ENCODE measurements at places on chromosomes 4 and X.

DNA sequence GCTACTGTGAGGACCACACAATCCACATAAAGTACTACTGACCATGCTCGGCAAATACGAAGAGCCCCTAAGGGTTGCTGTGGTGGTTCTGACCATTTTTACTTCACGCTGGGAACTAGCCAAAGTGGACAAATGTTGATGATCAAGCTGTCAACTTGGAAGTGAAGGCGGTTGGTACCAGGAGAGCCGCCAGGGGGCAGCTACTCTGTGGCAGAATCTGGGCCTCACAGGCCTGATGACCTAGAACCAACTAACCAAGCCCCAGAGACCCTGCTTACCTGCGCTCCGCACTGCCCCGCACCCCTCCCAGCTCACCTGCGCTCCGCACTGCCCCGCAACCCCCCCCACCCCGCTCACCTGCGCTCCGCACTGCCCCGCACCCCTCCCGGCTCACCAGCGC lies 5.6 kb downstream of the GAK start:
- DNase-seq: no peak

DNA sequence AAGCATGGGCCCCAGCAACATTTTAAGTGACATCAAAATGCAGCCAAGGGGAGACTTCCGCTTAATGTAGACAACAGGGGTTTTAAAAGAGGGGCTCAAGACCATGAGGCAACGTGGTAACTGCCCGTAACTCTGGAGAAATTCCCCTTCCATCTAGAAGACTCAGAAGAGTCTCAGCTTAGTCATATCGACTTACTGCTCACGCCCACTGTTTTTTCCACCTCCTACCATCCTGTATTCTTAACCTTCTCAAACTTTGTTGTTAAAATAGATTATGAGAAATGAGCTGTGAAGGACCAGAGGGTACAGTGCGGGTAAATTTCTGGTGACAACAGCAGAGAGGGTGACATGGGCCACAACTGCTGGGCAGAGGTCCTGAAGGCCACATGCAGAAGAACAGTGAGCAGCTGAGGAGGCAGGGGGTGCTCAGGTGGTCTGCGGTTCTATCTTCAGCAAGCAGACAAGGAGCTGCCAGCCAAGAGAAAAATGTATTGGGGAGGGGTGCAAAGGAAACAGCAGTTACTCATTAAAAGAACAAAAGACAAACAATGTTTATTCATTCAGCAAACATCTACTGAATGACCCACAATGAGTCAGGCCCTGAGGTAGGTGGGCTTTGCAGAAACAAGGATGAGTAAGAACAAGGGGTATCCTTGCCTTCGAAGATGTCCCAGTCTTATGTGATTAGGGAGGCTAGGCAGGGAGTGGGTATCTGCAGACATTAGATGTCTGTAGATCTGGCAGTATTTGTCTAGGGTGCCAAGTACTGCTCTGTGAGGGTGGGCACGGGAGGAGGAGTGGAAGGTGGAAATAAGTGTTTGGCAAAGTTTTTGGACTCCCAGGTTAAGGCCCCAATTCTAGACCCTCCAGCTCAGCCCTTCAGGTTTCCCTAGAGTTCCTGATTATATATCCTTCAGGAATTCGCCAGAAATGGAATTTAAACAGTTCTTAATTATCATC lies 175.3 kb downstream of the TSPAN5 start:
- peak; percentile 20 for DNase-seq

DNA sequence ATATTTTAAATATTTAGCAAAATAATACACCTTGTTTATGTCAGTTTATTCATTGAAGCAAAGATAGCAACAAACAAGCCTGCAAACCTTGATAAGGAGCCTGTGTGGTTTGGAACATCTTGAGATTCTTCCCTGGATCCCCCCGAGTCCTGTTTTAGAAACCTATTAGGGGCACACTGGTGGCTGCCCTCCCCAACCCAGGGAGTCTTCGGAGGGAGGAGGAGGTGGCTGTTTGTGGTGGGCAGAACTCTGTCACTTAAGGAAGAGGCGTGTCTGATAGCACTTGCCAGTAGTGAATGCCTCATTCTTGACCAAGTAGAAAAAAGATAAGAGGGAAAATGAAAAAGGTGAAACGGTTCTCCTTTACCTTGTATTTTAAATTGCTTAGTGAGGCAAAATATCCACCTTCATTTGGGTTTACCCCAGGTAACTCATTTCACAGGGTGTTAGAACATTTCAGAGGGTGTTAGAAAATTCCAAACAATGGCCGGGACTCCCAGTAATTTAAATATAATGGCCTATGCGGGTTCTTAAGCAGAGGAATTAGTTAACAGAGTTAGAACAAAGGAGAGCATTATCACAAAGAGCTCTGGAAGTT lies 10.4 kb downstream of the KIT start:
- no peak for DNase-seq

GRCh38 chrX:14027511-14028019 lies 2.1 kb downstream of the GEMIN8 start:
- no peak for DNase-seq

GRCh38 chr4:147367891-147368290 lies 113.0 kb upstream of the EDNRA start:
- DNase-seq: no peak

DNA sequence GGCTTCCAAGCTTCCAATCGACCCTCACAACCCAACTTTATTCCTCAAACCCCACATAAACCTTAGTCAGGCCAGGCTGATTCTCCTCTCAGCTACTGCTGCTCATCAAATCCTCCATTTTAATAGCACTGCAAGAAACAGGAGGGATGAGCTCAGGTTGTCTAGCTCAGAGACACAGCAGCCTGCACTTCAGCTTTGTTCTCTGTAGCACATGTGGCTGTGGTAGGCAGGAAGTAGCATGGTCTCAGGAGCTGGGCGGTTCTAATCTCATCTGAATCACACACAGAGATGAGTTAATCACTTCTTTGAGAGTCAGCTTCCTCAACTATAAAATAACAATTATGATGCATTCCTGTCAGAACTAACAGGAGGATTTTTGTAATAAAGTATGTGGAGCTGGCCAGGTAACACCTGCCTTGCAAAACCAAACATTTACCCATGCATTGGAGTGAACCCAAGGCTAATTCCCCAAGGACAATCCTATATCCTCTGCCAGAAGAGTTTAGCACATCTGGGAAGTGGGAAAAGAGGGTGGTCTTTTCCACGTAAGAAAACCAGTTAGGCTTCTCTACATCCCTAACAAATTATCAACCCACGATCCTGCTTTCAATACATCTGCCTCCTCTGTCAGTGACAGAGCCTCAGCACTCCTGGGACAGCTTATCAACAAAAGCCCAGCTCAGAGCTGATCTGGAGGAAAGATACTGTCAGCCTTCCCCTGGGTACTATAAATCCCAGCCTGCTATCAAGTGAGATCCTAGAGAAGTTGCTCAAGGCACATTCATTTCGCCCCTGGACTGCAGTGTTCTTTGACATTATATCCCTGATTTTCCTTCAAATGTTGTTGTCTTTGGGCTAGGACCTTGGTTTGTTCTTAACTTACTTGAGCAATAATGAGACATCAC lies 32.8 kb downstream of the ELOVL6 start:
- DNase-seq: peak; percentile 62

- no peak for DNase-seq
These were observed 10.8 kb upstream of the RHOH start for GRCh38 chr4:40185830-40186664.

DNA sequence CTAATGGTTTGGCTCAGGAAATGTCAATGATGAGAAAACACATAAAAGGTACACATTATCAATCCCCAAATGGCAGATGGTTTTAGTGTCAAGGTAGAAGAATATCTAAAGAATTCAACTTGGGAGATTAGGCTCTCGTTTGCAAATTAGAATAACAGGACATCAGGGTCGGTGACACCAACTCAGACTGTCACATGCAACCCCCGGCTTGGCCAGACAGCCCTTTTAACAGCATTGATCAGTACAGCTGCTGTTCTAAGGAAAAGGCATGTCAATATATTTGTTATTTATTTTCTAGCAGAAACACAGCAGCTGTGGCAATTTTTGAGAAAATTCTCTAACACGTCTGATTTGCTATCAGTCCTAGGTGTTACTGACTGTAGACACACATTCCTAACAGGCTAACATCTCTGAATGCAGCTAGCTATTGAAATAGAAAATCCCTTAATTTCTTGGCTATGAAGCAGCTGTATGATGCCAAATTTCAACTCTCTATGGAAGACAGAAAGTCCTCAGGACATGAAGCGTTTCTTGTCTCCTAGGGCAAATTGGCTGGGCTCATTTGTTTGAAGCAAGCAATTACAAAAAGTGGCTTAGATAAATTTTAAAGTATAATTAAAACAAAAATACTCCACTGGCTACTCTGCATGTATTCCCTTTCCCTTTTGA lies 269.0 kb upstream of the CXXC4 start:
- DNase-seq: no peak

DNA sequence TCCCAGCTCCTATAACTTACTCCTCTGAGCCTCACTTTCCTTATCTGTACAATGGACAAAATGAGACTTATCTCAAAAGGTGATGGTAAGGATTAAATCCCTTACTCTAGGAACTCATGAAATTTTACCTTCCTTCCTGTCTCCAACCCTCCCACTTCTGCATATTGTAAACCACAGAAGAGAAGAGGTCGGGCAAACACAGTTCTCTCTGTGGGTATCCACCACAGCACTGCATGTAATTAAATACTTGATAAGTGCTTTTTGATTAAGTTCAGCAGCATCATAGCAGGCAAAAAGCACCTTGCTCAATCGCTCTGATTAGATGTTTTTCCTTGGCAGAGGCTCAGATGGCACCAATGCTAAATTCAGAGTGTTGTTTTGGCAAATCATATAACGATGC lies 17.3 kb upstream of the TMEM192 start:
- no peak for DNase-seq

GRCh38 chr4:99275885-99276284 lies 14.9 kb downstream of the ADH1A start:
- no peak for DNase-seq

DNA sequence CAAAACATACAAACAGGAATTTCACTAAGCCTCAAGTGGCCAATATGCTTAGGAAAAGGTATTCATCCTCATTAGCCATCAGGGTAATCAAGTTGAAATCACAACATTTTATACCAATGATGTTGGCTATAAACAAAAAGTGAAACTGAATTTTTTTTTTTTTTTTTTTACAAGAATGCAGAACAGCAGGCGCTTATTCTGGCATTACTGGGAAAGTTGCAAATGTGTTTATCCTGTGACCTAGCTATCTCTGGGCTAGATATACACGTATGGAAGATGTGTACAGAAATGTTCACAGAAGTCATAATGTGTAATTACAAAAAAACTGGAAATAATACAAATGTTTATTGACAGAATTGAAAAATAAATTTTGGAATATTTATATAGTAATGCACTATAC lies 1430.4 kb upstream of the TENM3 start:
- no peak for DNase-seq

All from activated CD4-positive, alpha-beta T cell treated with anti-CD3 and anti-CD28 coated beads, Interleukin-2, amount 50 U/mL, for 4 hours (primary cell).